ENCODE measurements at places on chromosomes 3 and 15.

- DNase-seq = no peak
These were observed 30.4 kb upstream of the RBP2 start for GRCh38 chr3:139506766-139507165.

DNA sequence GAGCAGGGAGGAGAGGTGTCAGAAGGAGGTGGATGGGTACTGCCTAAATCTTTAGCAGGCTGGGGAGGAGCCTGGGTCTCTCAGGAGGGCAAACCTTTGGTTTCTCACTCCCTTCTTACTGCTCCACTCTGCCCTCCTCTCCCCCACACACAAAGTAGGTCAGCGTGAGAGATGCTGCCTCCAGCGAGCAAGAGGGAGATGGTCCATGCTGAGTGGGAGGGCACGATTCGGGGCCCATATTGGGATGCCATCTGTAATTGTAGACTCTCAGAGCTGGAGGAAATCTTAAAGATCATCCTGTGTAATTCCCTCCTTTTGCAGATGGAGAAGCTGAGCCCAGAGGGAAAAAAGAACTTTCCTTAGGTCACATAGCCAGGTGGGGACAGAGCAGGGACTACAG is 34.2 kb upstream of the SYN2 start:
- DNase-seq = no peak

GRCh38 chr15:94375997-94376396 is 144.6 kb downstream of the MCTP2 start:
- no peak for DNase-seq

DNA sequence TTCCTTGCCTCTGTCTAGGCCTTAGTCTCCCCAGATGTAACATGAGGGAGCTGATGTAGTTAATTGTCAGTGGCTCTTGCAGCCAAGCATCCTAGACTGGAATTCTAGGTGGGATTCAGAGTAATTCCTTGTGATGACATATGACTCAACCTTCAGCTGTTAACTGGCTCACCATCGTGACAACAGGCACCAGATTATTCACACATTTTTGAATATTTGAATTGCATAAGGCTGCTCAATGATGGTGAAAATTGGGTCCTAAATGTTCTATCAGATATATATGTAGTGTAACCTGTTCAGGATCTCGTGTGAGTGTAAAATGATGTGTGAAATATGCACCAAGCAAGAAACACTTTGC is 405.1 kb downstream of the LPP start:
- DNase-seq = no peak

- no peak for DNase-seq
These were observed 136.5 kb upstream of the RASGRP1 start for GRCh38 chr15:38701149-38701548.

DNA sequence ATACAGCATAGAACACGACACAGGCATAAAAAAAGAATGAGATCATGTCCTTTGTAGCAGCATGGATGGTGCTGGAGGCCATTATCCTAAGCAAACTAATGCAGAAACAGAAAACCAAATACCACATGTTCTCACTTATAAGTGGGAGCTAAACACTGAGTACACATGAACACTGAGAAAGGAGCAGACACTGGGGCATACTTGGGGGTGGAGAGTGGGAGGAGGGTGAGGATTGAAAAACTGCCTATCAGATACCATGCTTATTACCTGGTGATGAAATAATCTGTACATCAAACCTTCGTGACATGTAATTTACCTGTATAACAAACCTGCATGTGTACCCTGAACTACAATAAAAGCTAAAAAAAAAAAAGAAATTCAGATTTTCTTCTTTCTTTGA is 100.4 kb downstream of the PPM1L start:
- DNase-seq = no peak

DNA sequence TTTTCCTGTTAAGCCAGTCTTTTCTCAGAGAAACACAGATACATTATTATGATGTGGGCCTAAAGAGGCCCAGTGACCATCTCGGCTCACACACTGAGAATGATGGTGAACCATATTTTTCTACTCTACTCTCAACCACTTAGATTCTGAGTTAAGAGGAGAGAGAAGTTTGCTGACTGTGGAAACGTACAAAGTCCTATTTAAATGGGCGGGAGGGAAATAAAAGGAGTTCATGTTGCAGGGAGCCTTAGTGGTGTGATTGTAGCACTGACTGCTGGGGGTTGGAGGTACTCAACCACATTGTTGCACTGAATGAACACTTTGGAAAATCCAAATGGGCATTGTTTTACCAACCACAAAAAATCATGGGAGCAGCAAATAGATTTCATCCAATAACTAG is 51.0 kb downstream of the ATP8B4 start:
- DNase-seq = no peak

GRCh38 chr3:122612696-122613095 is 35.2 kb downstream of the PARP15 start:
- DNase-seq = no peak

DNA sequence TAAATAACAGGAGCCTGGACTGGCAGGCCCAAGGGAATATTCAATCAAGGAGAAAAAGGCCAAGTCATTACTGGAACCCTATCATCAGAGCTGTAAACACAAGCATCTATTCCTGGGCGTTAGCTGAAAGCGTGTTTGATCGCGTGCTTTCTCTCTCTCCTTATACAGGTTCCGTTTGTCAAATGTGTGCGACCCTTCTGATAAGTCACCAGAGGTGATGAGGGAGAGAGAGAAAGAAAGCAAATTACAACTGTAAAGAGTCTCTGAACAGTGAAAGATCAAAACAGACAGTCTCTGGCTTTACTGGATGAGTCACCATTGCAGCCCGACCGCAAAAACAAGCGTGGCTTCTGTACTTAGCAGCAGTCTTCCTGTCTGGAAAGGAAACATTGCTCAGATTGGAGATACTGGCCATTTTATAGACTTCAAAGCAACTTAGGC is 39.5 kb upstream of the TPRG1 start:
- peak; percentile 88 for DNase-seq

DNA sequence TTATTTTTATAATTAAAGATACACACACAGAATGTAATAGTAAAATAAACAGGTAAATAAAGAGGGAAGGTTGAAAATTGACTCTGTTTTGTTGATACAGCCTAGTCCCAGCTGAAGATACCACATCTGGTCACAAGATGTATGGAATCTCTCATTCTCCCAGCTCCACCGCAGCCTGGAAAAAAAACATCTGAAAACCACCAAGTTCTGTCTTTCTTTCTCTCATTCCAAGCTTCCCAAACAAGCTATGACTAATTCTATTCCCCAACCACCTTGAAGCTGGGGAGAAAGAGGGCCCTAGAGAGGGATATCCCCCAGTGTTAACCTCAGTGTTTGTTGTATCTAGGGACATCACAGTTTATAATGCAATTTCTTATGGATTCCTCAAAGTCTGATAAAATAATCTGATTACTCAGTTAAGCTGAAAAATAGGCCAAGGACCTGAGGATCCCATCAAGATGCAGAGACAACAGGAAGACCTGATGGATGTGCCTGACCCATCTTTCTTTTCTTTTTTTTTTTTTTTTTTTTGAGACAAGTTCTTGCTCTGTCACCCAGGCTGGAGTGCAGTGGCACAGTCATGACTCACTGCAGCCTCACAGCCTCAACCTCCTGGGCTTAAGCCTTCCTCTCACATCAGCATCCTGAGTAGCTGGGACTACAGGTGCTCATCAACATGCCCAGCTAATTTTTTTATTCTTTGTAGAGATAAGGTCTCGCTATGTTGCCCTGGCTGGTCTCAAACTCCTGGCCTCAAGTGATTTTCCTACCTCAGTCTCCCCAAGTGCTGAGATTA is 38.1 kb downstream of the SRGAP3 start:
- DNase-seq = peak; percentile 14

DNA sequence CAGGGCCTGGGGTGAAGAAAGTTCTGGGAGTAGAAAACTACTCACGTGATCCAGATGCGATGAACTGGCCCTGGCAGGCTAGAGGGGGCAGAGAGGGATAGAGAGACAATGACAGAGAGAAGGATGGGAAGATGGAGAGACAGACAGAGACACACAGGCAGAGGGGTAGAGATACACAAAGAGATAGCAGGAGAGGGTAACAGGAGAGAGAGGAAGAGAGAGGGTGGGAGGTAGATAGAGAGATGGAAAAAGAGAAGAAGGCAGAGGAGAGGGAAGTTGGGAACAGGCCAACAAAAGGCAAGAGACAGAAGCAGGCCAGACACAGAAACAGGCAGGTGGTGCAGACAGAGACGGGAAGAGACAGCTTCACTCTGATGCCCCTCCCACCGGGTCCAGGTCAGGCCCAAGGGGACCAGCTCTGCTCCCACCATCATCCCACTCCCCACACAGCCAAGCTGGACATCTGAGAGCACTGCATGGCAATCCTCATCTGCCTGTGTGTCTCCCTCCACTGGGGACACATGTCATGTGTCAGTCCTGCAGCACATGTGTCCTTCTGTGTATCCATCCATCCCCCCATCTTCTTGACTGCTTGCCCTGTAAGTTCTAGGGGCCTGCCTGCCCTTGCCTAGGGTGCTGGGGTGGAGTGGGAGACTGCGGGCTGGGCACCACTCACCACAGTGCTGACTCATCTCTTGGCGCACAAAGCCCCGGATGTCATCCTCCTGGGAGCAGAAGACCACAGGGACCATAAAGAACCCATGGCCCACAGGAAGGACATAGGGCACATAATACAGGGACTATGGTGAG is 2.2 kb upstream of the UCN2 start:
- peak; percentile 82 for DNase-seq

- no peak for DNase-seq
These were observed 44.7 kb downstream of the CEP70 start for GRCh38 chr3:138549179-138549977.

- peak; percentile 2 for DNase-seq
These were observed 767 bp downstream of the WDR48 start for GRCh38 chr3:39052583-39052982.

GRCh38 chr3:53813229-53813628 is 33.0 kb downstream of the CHDH start:
- no peak for DNase-seq

- DNase-seq = peak; percentile 69
These were observed 27.6 kb downstream of the CHST14 start for GRCh38 chr15:40498418-40498817.

GRCh38 chr15:60563539-60564404 is 84.8 kb upstream of the ICE2 start:
- DNase-seq = no peak

DNA sequence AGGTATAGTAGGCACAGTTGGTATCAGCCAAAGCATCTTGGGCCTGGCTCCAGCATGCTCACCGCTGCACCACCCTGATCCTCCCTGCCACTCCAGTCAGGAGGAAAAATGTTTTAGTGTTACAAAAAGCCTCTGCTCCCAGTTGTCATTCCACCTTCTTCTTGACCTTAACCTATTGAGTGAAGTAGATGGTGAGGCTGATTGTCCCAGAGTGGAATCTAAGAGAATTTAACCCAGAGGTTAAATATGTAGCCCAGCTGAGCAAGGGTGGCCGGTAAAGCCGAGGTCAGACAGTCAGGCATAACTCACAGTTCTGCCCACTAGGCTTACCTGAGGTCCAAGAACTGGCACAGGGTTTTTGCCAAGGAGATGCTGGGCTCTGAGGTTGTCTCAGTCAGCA is 30.7 kb upstream of the TNIK start:
- DNase-seq = no peak

GRCh38 chr3:98890181-98890835 is 11.2 kb downstream of the DCBLD2 start:
- peak; percentile 32 for DNase-seq

GRCh38 chr15:29665444-29666003 is 156.7 kb downstream of the TJP1 start:
- peak; percentile 32 for DNase-seq

- DNase-seq = peak; percentile 98
These were observed 284.5 kb upstream of the MME start for GRCh38 chr3:154795582-154795981.

DNA sequence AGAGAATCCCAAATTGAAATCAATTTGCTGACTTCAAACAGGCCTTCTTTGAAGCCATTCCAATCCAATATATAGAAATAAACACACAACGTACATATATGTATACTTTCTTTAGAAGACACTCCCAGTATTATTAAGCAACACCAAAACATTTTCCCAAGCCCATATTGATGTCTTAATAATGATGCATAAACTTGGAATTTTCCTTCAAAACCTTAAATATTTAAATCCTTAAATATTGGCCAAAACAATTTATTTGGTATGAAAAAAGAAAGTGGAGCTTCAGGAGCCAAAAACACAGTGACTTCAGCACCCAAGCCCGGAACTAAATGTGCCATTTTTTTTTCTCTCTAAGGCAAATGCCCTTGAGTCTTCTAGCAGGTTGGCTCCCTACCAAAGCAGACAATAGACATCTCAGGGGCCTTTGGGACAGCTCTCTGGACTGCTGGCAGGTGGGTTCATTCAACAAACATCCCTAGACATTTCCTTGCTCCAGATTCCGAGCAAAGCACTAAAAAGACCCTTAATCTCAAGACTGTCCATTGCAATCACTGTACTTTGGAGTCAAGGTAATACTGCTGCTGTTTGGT is 384.7 kb downstream of the NTRK3 start:
- DNase-seq = peak; percentile 12

DNA sequence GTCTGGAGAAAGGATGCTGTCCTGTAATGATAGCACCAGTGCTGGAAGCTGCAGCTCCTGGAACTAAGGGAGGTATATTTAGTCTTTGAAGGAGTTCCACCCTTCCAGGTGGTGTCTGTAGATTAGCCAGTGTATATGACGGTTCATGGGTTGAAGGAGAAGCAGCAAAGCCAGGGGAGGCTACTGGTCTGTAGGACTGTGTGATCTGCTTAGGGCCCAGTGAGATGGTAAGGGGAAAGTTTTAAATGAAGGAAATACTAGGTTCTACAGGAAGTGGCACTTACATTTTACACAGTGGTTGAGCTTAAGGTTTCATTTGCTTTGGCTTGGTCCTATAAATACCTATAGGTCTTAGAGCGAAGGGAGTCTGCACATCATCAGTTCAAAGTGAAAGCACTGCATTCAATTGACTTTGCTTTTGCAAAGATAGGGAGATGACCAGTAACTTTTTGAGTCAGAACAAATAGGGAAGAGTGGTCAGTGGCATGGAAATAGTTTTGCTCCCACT is 5.6 kb downstream of the SLC25A38 start:
- DNase-seq = no peak

DNA sequence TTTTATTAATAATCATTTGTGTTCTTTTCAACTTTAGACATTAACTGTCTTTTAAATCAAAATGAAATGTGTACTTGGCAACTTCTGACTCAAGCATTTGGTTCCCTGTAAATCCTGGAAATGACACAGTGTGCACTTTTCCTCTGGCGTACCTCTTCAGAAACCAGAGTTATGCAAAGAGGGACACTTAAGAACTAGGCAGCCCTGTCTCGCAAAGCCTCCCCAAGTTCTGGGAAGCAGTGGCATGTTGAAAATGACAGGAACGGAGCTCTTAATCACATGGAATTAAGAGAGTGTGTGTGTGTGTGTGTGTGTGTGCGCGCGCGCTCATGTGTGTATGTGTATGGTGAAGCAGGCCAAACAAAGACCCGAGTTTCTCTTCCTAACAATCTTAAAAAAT is 707.4 kb downstream of the MECOM start:
- DNase-seq = no peak

GRCh38 chr3:15456321-15456720 is 28.9 kb downstream of the EAF1 start:
- DNase-seq = no peak

DNA sequence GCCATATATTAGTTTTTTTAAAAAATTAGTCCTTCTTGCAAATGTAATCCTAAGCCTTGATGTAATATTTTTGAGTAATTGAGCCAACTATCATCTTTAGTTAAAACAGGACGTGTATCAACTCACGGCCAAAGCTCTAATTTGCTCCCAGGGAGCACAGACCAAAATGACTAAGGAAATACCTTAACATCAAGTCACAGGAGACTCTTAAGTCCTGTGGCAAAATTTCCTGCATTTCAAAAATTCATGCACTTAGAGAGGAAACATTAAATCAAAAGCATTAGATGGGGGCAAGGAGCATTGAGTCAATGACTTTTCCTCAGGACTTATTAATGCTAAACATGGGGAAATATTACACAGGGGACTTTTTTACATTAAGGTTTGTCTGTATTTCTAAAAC is 276.0 kb downstream of the MFSD1 start:
- no peak for DNase-seq
